ENCODE measurements at places on chromosomes 3 and 15. TPM values are rescaled to one million over a fixed set of nuclear protein-coding genes. Genes with fewer than 3 reads are reported as not detected.

Gene PRR20G
- not detected for total RNA-seq

Gene RASSF1
- 16.8 TPM for total RNA-seq

Gene ZNF774
- total RNA-seq: 10.4 TPM

Gene TRIM59
- 20.8 TPM for total RNA-seq

Gene SLC51B
- not detected for total RNA-seq

Gene RAF1
- 63.4 TPM for total RNA-seq

Gene IL12A
- total RNA-seq: 1.0 TPM

Gene ZNF80
- not detected for total RNA-seq

GRCh38 chr15:50066666-50067065 is 52.4 kb downstream of the ATP8B4 start:
- no peak overlapping the region for H3K27ac ChIP-seq
- H3K4me1 ChIP-seq: no peaks in the 10 kb centered on the region
- H3K4me3 ChIP-seq: no peak overlapping the region
- H3K36me3 ChIP-seq: no peaks in the 10 kb centered on the region
- DNase-seq: no peak

GRCh38 chr3:40088527-40089170 is 220.9 kb upstream of the EIF1B start:
- no peak for DNase-seq
- no peaks in the 10 kb centered on the region for H3K27me3 ChIP-seq
- H3K36me3 ChIP-seq: peaks cover 10% of the 10 kb centered on the region
- H3K4me1 ChIP-seq: peaks cover 34% of the 10 kb centered on the region

DNA sequence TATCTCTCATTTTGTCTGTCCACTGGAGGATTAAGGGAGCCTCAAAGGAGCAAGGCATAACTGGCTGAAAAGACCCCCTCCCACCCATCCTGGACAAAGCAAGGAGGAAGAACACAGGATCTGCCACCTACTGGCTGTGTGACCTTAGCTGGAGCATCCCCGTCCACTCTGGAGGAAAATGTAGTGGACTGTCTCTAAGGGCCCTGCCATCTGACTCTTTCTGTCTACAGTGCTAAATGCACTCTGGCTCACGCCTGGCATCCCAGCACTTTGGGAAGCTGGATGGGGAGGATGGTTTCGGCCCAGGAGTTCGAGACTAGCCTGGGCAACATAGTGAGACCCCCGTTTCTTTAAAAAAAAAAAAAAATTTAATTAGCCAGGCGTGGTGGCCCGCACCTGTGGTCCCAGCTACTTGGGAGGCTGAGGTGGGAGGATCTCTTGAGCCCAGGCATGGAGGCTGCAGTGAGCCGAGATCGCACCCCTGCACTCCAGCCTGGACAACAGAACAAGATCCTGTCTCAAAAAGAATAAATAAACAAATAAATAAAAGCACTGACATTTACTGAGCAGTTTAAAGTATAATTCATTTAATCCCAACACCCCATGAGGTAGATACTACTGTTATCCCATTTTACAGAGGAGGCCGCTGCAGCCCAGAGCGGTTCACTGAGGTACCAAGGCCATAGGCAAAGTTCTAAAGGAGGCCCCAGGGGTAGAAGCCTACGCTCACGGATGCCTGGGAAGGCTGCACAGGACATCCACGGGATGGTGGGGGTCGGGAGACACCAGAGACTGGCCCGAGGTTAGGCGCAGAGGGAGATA is 1.1 kb downstream of the TBC1D2B start:
- H3K27ac ChIP-seq: peak overlapping the region; percentile 54
- peak overlapping the region; percentile 85 for H3K4me3 ChIP-seq
- H3K27me3 ChIP-seq: no peaks in the 10 kb centered on the region
- H3K4me1 ChIP-seq: peaks cover 28% of the 10 kb centered on the region
- peaks cover 32% of the 10 kb centered on the region for H3K36me3 ChIP-seq

- no peaks in the 10 kb centered on the region for H3K27me3 ChIP-seq
- no peak for DNase-seq
- H3K4me3 ChIP-seq: no peak overlapping the region
- H3K27ac ChIP-seq: no peak overlapping the region
- no peaks in the 10 kb centered on the region for H3K36me3 ChIP-seq
- H3K4me1 ChIP-seq: no peaks in the 10 kb centered on the region
Observed at GRCh38 chr3:28936154-28936553, 344.7 kb upstream of the RBMS3 start.

- no peak overlapping the region for H3K4me3 ChIP-seq
- H3K27ac ChIP-seq: no peak overlapping the region
- DNase-seq: no peak
- peaks cover 8% of the 10 kb centered on the region for H3K4me1 ChIP-seq
- H3K36me3 ChIP-seq: peaks cover 13% of the 10 kb centered on the region
Observed at GRCh38 chr3:197858133-197858532, 67.1 kb downstream of the LRCH3 start.

DNA sequence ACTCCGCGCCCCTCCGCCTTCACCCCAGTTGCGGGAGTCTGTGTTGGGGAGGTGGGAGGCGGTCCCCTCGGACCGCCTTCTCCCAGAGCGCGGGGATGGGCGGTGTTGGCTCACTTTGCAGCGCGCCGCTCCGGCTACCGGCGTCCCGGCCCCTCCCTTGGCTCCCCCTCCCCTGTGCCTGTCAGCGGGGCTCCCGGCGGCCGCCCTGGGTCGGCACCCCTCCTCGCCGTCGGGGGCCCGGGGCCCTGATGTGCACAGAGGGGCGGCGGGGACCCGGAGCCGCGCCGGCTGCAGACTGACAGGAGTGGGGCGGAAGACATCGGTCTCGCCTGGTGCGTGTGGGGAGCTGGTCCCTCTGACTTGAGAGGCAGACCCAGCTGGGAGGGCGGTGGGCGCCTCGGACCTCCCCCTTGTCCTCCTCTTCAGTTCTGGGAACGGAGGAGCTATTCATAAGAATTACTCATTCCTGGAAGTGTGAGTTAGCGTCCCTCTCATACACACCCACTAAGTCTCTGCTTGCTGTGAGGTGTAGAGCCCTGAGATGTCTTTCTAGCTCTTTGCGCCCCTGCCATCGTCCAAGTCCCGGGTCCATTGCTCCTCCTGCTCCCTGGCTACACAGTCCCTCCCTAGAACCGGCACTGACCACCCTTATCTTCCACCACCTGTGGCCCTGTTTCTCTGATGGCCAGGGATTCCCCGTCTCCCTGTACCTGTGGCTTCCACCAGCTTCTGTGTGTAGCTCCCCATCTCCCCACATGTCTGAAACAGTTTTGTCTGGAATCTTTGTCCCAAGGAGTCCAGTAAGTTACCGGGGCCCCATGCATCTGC is 42.3 kb upstream of the ROPN1 start:
- DNase-seq: no peak
- peaks cover 38% of the 10 kb centered on the region for H3K27me3 ChIP-seq
- H3K27ac ChIP-seq: no peak overlapping the region
- no peaks in the 10 kb centered on the region for H3K36me3 ChIP-seq
- H3K4me3 ChIP-seq: peak overlapping the region; percentile 62
- H3K4me1 ChIP-seq: peaks cover 10% of the 10 kb centered on the region

GRCh38 chr15:70165716-70166284 is 68.1 kb upstream of the TLE3 start:
- peaks cover 10% of the 10 kb centered on the region for H3K4me1 ChIP-seq
- DNase-seq: no peak
- no peak overlapping the region for H3K27ac ChIP-seq
- H3K4me3 ChIP-seq: no peak overlapping the region
- no peaks in the 10 kb centered on the region for H3K36me3 ChIP-seq

GRCh38 chr15:75655931-75656330 is 8.2 kb downstream of the SNX33 start:
- peaks cover 44% of the 10 kb centered on the region for H3K4me1 ChIP-seq
- H3K36me3 ChIP-seq: peaks cover 29% of the 10 kb centered on the region
- H3K27ac ChIP-seq: no peak overlapping the region
- H3K4me3 ChIP-seq: no peak overlapping the region

GRCh38 chr15:89404023-89404422 is 69.4 kb upstream of the POLG start:
- no peak overlapping the region for H3K27ac ChIP-seq
- H3K27me3 ChIP-seq: peaks cover 97% of the 10 kb centered on the region
- H3K4me1 ChIP-seq: no peaks in the 10 kb centered on the region
- no peak for DNase-seq
- H3K36me3 ChIP-seq: no peaks in the 10 kb centered on the region

- peaks cover 54% of the 10 kb centered on the region for H3K27me3 ChIP-seq
- H3K27ac ChIP-seq: no peak overlapping the region
- H3K4me1 ChIP-seq: no peaks in the 10 kb centered on the region
- no peak for DNase-seq
- H3K4me3 ChIP-seq: no peak overlapping the region
Observed at GRCh38 chr3:140051019-140051957, 116.3 kb downstream of the CLSTN2 start.

DNA sequence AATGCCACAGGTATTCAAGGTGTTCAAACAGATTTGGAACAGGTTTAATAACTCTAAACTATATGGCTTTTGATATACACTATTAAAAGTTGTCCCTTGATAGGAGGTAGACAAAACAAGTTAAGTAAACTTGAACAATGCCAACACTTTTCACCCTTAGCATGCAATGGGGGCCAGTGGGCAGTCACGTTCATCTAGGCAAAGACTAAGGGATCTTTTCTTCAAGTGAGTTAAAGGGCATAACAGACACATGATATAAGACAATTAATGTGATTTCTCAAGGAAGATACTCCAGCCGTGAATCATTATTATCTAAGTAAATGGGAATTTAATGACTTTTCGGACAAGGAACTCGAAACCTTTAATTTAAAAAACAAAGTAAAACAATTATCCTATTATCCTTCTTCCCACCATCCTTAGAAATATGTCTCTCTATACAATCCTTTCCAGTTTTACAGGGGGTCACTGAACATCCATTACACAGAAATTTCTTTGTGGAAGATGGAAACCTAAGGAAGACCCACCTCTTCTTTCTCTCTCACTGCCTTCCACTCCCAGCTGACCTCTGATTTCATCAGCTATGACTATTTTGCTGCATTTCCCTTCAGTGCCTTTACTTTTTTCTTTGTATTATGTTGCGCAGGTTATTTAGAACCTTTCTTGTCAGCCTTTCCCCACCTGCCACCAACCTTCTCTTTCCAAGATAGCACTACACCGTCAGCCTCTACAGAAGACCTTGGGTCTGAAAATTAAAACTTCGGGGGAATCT is 1.5 kb downstream of the CLDN1 start:
- peak overlapping the region; percentile 81 for H3K4me3 ChIP-seq
- peaks cover 77% of the 10 kb centered on the region for H3K36me3 ChIP-seq
- peaks cover 50% of the 10 kb centered on the region for H3K4me1 ChIP-seq
- H3K27ac ChIP-seq: peak overlapping the region; percentile 89

GRCh38 chr3:159186581-159186980 is 384.7 kb downstream of the MFSD1 start:
- H3K4me3 ChIP-seq: no peak overlapping the region
- peaks cover 20% of the 10 kb centered on the region for H3K4me1 ChIP-seq
- no peak for DNase-seq
- no peaks in the 10 kb centered on the region for H3K27me3 ChIP-seq

DNA sequence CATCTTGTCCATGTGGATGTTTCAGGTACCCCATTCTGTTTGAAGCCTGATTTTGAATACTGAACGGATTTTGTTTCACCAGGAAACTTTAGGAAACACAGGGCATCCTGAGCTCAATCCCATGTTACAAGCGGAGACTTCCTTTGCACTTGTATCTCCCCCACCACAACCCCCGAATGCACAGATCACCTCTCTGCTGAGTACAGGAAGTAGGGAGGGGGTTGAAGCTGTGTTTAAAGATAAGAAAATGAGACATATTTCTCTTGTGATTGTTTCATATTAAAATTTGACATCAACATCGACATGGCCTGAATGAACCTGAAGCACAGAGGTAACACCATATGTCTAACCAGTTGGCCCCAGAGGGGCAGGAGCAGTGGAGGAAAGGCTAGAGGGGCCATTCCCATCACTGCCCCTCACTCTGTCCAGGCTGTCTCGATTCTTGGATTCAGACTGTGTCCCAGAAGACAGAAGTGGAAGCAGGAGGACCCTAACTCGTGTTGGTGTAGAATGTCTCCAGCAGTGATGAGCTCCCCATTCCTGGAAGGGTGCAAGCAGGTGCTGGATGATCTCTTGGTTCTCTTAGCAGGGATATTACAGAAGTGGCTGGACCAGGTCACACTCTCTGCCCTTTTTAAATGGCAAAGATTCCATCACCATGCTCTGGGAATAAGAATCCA is 59.6 kb upstream of the IQSEC1 start:
- DNase-seq: no peak
- no peaks in the 10 kb centered on the region for H3K36me3 ChIP-seq
- no peaks in the 10 kb centered on the region for H3K4me1 ChIP-seq
- H3K27ac ChIP-seq: no peak overlapping the region
- H3K4me3 ChIP-seq: no peak overlapping the region

GRCh38 chr3:175242243-175242642 is 383.1 kb downstream of the NAALADL2 start:
- DNase-seq: no peak
- H3K36me3 ChIP-seq: peaks cover 6% of the 10 kb centered on the region
- no peak overlapping the region for H3K27ac ChIP-seq
- no peaks in the 10 kb centered on the region for H3K27me3 ChIP-seq

GRCh38 chr3:48423241-48423882 is 6.5 kb downstream of the PLXNB1 start:
- no peak for DNase-seq
- H3K4me3 ChIP-seq: no peak overlapping the region
- H3K27me3 ChIP-seq: no peaks in the 10 kb centered on the region
- peaks cover 51% of the 10 kb centered on the region for H3K4me1 ChIP-seq

DNA sequence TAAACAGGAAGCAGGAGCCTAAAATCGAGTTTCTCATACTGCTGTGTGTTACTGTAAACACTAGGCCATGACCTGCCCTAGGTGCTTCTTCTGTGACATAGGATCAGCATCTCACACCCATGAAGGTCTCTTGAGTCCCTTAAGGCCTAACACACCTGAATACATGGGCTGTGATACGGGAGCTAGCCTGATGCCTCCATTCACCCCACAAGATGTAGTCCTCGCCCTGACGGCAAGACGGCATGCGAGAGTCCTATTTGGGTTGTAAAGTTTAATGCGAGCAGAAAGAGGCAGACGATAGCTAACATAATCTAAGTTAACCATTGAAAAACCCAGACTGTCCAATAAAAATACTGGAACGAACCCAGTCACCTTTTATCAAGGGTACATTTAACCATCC is 241.1 kb upstream of the ICE2 start:
- no peaks in the 10 kb centered on the region for H3K36me3 ChIP-seq
- no peaks in the 10 kb centered on the region for H3K27me3 ChIP-seq
- peak overlapping the region; percentile 55 for H3K27ac ChIP-seq

- no peak overlapping the region for H3K27ac ChIP-seq
- no peak for DNase-seq
- H3K27me3 ChIP-seq: no peaks in the 10 kb centered on the region
- H3K4me3 ChIP-seq: no peak overlapping the region
- H3K36me3 ChIP-seq: no peaks in the 10 kb centered on the region
- peaks cover 92% of the 10 kb centered on the region for H3K4me1 ChIP-seq
Observed at GRCh38 chr3:134328846-134329245, 45.4 kb downstream of the AMOTL2 start.

GRCh38 chr3:182802413-182803390 is 9.4 kb downstream of the ATP11B start:
- H3K27me3 ChIP-seq: no peaks in the 10 kb centered on the region
- peaks cover 9% of the 10 kb centered on the region for H3K4me1 ChIP-seq
- H3K4me3 ChIP-seq: no peak overlapping the region
- DNase-seq: no peak

DNA sequence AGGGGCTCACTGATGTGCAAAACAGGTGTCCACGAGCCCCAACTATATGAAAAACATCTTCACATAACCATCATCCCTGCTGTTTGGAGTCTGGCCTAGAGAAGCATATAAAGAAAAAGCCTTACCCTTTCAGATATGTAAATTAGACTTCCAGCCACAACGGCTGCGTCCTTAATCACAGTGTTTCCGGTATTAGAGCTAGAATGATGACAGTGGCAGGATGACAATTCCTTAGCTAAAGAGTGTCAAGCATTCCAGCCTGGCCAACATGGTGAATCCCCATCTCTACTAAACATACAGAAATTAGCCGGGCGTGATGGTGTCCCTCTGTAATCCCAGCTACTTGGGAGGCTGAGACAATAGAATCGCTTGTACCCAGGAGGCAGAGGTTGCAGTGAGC is 19.5 kb upstream of the SAMD7 start:
- H3K27me3 ChIP-seq: no peaks in the 10 kb centered on the region
- peaks cover under 1% of the 10 kb centered on the region for H3K4me1 ChIP-seq
- H3K4me3 ChIP-seq: no peak overlapping the region
- no peak overlapping the region for H3K27ac ChIP-seq

Measured in Calu3 (cell line).